ENCODE measurements at places on chromosomes 7 and 10. TPM values are rescaled to one million over a fixed set of nuclear protein-coding genes. Genes with fewer than 3 reads are reported as not detected.

DNA sequence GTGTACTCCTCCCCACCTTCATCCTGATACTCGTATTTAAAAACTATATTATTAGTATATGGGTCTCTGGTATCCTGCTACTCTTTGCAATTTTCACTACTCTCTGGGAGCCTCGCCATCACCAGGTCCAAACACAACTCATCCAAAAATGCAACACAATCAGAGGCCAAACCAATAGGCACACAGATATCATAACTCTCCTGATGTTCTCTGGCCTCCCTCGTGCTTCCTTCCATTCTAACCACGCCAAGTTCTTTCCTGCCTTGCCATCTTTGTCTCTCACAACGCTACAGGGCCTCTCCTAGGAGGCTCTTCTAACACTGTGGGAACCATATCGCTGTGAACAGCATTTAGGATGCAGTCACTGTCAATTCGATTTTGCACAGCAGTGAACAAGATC lies 7.3 kb downstream of the RHEB start:
- H3K27me3 ChIP-seq, result no peaks in the 10 kb centered on the region
- peaks cover 76% of the 10 kb centered on the region for H3K4me1 ChIP-seq
- no peak overlapping the region for H3K4me3 ChIP-seq

GRCh38 chr10:116836083-116836482 lies 13.2 kb upstream of the ENO4 start:
- peaks cover 9% of the 10 kb centered on the region for H3K27me3 ChIP-seq
- no peaks in the 10 kb centered on the region for H3K36me3 ChIP-seq
- no peaks in the 10 kb centered on the region for H3K4me1 ChIP-seq
- H3K27ac ChIP-seq, result no peak overlapping the region

- H3K27me3 ChIP-seq, result no peaks in the 10 kb centered on the region
- H3K27ac ChIP-seq, result no peak overlapping the region
- no peak for DNase-seq
- no peaks in the 10 kb centered on the region for H3K4me1 ChIP-seq
These were observed 61.7 kb downstream of the PRF1 start for GRCh38 chr10:70540789-70541360.

DNA sequence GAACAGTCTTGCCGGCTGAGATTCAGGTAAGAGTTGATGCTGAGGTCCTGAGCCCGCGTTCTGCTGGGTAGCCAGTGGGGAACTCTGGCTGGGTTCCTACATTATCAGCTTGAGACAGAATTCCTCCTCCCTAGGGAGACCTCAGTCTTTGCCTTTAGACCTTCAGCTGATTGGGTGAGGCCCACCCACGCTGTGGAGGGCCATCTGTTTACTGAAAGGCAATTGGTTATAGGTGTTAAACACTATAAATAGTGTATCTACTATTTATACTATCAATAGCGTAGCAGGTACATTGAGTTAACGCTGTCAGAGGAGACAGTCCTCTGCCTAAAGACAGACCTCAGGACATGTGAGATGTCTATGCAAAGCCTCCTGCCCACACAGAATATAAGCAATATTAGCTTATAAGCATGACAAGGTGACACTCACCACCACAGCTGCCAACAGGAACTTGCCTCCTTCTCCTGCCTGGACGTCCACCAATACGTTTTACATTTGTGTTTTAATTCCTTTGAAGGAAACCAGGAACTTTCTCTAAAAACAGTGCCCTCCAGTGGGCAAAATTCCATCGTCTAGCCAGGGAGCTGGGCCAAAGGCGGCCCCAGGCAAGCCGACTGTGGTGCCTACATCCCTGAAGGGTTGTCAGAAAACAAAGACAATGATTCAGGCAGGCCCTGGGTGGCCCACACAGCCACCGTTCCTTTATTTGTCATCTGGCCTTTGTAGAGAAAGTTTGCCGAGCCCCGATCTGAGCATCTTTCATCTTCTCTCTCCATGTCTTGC lies 58.8 kb downstream of the INSIG1 start:
- DNase-seq, result no peak
- peaks cover 28% of the 10 kb centered on the region for H3K27me3 ChIP-seq
- no peak overlapping the region for H3K27ac ChIP-seq
- H3K36me3 ChIP-seq, result no peaks in the 10 kb centered on the region

ZNF804B gene
- total RNA-seq, result not detected

Measured in activated CD8-positive, alpha-beta T cell treated with anti-CD3 and anti-CD28 coated beads for 36 hours (primary cell).